ENCODE measurements at places on chromosomes 7 and 10.
A peak's percentile ranks its signal among the peaks of the same experiment; 100 is the strongest.

DNA sequence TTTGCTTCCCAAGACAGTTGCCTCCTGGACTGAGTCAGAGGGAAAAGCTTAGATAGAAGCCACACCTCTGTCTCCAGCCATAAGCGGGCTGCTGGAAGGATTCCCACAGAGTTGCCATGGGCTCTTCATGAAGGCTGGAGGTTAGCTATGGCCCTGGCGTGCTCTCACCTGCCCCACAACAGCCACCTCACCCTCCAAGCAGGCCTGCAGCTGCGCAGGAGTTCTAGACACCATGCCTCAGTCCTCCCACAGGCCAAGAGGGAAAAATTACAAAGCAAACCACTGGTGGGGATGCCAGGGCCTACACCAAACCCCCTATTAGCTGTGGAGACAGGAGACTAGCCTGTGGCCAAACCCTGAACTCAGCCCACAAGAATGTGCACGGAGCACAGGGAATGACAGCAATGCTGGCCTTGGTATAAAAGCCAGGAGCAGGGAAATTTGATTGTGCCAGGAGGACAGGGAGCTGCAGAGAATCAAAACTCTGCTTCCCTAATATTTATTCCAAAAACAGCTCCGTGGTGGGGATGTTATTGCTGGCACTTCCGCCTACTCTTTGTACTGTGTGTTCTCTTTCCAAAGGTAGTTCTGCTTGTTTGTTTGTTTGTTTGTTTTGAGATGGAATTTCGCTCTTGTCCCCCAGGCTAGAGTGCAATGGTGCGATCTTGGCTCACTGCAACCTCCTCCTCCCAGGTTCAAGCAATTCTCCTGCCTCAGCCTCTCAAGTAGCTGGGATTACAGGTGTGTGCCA lies 60.3 kb upstream of the STK17A start:
- no peak for DNase-seq

GRCh38 chr10:30784897-30785605 lies 155.5 kb upstream of the LYZL2 start:
- no peak for DNase-seq

GRCh38 chr10:11975795-11976194 lies 66.8 kb downstream of the UPF2 start:
- no peak for DNase-seq

GRCh38 chr7:121774563-121774962 lies 98.4 kb upstream of the PTPRZ1 start:
- DNase-seq, result no peak

- DNase-seq, result no peak
Measured at GRCh38 chr7:95435422-95435780, 573 bp upstream of the PON2 start.

GRCh38 chr10:103969857-103970627 lies 3.1 kb downstream of the SLK start:
- no peak for DNase-seq

- DNase-seq, result no peak
Measured at GRCh38 chr10:30158325-30158960, 99.1 kb upstream of the JCAD start.

DNA sequence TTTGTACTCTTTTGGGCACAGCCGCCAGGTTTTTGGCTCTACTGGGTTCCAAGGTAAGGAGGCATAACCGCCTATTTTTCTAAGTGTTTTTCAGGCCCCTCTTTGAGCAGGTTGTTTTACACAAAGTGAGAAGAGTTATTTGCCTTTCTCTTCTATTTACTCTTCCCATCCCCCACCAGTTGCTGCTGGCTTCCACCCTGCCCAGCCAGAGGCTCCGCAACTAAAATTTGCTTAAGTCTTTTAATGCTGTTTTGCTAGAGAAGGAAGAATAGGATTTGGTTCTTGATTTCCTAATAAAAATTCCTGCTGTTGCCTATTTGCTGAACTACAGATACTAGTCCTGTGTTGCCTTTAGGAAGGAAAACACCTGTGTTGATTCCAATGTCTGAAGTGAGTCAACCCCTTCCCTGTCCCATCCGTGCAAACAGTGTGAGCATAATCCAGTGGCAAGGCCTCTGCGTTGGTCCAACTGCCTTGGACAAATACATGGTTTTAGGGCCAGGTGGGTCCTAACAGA lies 1.9 kb downstream of the PLA2G12B start:
- no peak for DNase-seq

DNA sequence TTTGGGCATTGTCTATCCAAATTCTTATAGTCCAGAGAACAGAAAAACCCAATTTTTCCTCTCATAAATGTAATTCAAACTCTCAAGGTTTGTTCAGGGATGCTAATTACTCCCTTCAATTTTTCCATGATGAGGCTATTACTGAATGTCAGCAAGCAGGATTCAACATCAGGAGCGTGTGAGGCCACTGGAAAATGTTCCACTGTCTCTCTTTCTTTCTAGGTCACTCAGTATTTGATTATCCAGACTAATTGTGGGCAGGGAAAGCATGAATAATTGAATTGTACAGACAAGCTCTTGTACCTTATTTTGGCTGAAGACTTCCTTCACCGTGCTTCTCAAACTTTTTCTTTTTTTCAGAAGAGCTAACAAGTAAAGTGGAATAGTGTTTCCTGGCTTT lies 30.7 kb downstream of the THNSL1 start:
- DNase-seq, result no peak

DNA sequence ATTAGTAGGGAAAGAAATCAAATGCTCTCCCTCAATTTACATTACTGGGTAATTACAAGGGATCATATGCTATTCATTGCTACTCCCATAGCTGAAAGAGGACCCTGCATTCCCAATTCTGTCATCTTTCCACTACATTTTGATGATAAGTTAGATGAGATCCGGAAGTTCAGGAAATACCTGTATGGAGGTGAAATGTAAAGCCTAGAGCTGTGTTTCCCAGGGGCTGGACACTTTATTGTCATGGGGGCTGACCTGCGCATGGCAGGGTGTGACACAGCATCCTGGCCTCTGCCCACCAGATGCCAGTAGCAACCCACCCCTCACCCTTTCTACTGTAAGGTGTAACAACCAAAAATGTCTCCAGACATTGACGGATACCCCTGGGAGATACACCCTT lies 56.6 kb downstream of the HECW1 start:
- DNase-seq, result no peak

GRCh38 chr7:141477865-141478264 lies 73.3 kb upstream of the AGK start:
- DNase-seq, result no peak

DNA sequence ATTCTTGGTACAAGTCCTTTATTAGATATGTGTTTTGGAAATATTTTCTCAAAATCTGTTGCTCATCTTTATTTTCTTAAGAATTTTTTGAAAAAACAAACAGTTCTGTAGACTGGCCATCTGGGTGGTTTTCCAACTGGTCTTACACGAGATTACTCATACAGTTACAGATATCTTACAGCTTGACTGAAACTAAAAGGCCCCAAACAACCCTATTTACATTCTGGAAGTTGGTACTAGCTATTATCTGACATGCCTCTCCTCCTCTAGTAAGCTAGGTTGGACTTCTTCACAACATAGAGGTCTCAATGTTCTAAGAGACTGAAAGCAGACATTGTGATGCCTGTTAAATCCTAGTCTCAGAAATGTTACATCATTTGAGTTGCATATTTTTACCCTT lies 52.0 kb downstream of the ZNF22 start:
- no peak for DNase-seq

- no peak for DNase-seq
Measured at GRCh38 chr7:72429316-72429715, 17.2 kb upstream of the CALN1 start.

GRCh38 chr10:30216821-30217220 lies 132.3 kb downstream of the MTPAP start:
- no peak for DNase-seq

GRCh38 chr7:522071-522950 lies 2.7 kb upstream of the PDGFA start:
- DNase-seq, result peak; percentile 21

DNA sequence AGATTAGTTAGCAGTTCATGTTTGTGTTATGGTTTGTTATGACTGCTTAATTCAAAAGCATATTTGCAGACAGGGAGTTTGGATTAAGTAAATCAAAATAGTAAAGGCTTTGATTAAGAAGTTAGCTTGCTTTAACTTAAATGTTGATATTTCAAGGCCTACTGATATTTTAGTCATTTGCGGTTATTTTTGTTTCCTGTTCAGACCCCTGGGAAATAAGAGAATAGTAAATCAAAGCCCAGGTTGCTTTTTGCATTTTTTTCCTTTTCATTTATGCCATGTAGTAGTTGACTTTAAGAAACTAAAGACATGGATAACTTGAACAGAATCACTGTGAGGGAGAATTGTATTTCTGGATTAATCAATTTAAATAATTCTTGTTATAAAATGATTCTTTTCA lies 77.3 kb downstream of the HDAC9 start:
- no peak for DNase-seq

- DNase-seq, result no peak
Measured at GRCh38 chr7:17741426-17741825, 198.9 kb downstream of the SNX13 start.

- DNase-seq, result peak; percentile 46
Measured at GRCh38 chr10:35341521-35341920, 5.2 kb downstream of the CCNY start.

GRCh38 chr10:129107525-129107924 lies 359.5 kb upstream of the MGMT start:
- DNase-seq, result no peak

GRCh38 chr7:155745737-155746136 lies 66.5 kb downstream of the SHH start:
- no peak for DNase-seq

DNA sequence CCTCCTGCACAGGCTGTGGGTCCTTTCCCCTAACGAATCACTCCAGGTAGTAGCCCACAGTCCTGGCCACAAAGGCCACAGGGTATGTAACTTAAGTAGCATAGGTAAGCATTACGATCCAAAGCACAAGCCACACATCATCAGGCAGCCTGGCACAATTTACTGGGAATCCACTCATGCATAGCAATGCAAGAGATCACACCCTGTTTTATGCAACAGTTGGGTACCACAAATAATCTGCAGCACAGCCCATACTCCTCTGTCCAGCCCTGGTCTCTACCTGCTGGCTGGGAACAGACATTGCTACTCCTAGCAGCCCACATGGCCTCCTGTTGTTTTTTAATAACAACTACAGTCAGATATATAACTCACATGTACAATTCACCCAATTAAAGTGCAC lies 34.3 kb downstream of the SRPK2 start:
- DNase-seq, result no peak

DNA sequence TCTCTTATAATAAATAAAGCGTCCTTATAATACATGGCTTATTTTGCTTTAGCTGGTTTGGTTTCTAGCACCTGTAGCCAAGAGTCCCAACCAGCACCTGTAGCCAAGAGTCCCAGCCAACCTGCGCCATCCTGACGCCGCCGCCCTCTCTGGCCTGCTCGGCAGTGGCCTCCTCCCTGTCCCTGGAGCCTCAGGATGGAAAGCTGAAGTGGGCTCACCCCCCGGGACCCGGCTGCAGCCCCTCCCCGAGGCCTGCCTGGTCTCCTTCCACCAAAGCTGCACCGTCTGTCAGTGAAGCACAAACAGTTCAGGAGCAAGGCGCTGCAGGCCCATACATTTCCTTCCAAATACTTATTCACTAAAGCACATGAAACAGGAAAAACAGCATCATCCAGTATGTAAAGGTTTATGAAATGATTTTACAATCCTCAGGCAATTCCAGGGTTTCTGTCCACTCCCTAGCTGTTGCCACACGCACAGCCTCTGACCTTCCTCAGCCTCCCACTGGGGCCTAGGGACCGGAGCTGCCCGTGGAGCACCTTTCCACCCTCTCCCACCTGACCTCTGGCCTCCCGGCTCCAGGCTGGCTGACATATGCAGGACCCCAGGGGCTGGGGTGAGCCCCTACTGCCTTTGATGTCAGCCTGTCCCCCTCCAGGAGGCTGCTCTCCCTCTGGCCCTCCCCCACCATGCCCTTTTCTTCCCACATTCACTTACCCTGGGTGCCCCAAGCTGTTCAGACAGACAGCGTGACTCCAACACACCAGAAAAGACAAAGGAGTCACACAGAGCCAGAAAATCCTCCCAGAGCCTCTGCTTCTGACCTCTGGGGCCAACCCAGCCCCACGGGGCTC lies 149.6 kb upstream of the PPP2R2D start:
- DNase-seq, result no peak

DNA sequence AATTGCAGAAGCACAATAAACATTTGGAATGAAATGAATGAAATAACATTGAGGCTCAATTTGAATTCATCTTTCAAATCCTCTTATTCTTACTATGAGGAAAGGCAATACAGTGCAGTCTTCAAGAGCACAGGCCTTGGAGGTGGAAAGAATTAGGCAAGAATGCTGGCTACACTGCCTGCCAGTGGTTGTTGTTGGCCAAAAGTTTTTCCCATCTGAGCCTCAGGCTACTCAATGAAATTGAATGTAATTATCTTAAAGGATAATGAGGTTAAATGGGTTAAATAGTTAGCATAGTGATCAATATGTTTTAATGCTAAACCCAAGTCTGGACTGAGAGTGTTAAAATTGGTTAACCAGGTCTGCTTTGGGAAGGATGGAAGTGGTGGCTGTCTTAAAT lies 140.9 kb downstream of the MBL2 start:
- DNase-seq, result no peak

- no peak for DNase-seq
Measured at GRCh38 chr10:26773633-26774032, 76.1 kb downstream of the PDSS1 start.

DNA sequence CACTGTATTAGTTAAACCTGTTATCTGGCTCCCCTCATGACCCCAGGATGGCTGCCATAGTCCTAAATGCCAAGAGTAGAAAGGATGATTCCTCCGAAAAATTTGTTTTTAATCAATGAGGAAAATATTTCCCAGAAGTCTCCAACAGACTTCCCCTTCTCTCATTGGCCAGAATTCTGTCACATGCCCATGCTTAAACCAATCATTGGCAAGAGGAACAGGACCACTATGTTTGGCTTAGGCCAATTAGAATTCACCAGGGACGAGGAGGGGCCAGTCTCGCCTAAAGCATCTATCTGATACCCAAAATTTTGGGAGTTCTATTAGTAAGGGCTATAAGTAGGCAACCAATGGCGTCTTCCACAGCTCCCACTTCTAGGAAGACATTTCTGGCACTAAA lies 71.2 kb upstream of the IL6 start:
- no peak for DNase-seq

DNA sequence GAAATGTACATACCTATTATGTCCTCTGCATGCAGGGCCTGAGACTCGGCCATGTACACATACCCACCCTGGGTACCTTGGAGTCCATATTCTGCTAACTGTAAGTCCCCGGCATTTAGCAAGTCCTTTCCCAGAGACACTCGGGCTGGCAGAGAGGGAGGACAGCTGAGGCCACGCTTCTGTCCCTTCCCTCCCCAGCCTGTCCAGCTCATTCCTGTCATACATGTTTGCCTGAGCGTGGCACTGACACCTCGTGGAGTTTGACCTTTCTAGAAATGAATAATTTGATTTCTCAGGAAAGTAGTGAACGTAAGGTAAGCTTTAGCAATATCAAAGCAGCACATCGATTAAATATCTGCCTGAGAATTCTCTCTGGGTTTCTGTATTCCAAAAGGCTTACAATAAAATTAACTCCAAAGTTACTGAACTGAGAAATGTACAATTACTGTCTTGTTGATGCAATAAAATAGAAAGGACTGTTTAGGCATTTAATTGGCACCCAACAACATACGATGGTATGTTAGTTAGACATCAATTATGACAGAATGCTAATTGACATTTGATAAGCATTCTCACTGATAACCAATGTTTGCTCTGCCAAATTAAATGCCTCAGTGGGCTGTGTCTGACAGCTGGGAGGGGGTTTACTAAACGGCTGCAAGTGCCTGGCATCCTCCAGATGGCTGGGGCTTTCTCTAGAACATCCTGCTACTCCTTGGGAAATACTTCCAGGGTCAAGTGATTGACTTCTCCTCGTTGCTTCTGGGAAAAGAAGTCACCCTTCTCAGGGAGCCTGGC lies 221.2 kb downstream of the CCSER2 start:
- no peak for DNase-seq

- DNase-seq, result no peak
Measured at GRCh38 chr10:78981257-78981969, 87.4 kb upstream of the ZMIZ1 start.

All from central memory CD4-positive, alpha-beta T cell (primary cell).